Heart left ventricle (tissue), 16 donors: ENCODE measurements at places on chromosomes 5 and 9. TPM values are rescaled to one million over a fixed set of nuclear protein-coding genes. Genes with fewer than 3 reads are reported as not detected.

Gene CRAT
- polyA plus RNA-seq = 37.0 TPM

Gene MAST4
- polyA plus RNA-seq = 59.9 TPM

Gene CER1
- not detected for polyA plus RNA-seq

Gene IRX1
- 0.23 TPM for polyA plus RNA-seq

Gene CARTPT
- polyA plus RNA-seq = not detected

Gene NEK6
- 4.0 TPM for polyA plus RNA-seq

Gene PRDM9
- polyA plus RNA-seq = not detected
